ENCODE measurements at places on chromosomes 2 and 18.

DNA sequence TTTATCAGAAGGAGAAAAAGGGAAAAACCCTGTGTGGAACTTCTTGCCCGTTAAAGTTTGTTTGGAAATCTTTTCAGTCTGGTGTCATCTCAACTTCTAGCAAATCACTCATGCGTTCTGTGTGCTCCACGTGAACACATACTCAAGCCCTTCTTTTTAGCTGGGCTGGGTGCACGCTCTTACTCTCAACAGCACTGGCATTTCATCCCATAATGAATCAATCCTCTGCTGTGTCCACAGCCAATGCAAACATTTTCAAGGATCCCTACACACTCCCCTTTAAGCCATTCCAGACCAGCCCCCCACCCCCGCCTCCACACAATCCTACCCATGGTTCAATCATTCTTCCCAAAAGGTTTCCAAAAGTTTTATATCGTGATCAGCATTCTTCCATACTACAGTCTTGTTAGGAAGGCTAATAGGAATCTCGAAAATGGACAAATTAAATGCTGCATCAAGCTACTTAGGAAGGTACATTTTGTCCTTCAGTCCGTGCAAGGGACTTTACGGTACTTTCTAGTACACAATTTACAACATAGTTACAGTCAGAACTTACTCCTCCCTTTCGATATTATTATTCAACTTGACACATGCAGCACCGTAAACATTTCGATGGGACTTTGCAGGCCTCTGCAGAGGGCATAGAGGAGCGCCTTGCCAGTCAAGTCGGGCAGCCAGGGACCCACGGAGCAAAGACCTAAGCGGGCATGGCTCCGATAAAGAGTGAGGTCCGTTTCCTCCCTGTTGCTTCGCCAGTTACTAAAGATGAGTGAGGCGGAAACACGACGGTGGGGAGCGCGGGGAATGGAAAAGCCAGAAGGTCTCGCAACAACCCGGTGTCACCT, 1.4 kb downstream of the PTGR3 start:
- H3K27me3 ChIP-seq, result peaks cover 29% of the 10 kb centered on the region
- peaks cover 45% of the 10 kb centered on the region for H3K4me1 ChIP-seq
- H3K4me3 ChIP-seq, result peak overlapping the region; percentile 95
- DNase-seq, result peak; percentile 13

GRCh38 chr18:22935431-22935830, 2.3 kb downstream of the RBBP8 start:
- peaks cover 10% of the 10 kb centered on the region for H3K36me3 ChIP-seq
- DNase-seq, result no peak
- peak overlapping the region; percentile 90 for H3K27ac ChIP-seq
- peaks cover 18% of the 10 kb centered on the region for H3K4me1 ChIP-seq
- peaks cover 2% of the 10 kb centered on the region for H3K27me3 ChIP-seq

DNA sequence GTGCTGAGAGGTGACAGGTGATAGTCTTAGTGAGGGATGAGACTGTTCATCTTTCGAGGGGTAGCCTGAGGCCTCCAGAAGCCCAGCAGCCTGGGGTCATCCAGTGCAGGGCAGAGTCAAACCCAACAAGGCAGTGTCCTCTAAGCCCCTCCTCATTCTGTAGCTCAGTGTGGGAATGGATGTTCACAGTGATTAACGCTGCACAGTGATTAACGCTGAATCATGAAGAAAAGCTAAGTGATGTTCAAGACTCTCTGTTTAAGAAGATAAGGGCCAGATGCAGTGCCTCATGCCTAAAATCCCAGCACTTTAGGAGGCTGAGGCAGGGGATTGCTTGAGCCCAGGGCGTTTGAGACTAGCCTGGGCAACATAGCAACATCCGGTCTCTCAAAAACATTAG, 56.3 kb upstream of the LAPTM4A start:
- H3K27ac ChIP-seq, result no peak overlapping the region
- DNase-seq, result no peak
- H3K4me3 ChIP-seq, result no peak overlapping the region
- H3K4me1 ChIP-seq, result peaks cover 27% of the 10 kb centered on the region

DNA sequence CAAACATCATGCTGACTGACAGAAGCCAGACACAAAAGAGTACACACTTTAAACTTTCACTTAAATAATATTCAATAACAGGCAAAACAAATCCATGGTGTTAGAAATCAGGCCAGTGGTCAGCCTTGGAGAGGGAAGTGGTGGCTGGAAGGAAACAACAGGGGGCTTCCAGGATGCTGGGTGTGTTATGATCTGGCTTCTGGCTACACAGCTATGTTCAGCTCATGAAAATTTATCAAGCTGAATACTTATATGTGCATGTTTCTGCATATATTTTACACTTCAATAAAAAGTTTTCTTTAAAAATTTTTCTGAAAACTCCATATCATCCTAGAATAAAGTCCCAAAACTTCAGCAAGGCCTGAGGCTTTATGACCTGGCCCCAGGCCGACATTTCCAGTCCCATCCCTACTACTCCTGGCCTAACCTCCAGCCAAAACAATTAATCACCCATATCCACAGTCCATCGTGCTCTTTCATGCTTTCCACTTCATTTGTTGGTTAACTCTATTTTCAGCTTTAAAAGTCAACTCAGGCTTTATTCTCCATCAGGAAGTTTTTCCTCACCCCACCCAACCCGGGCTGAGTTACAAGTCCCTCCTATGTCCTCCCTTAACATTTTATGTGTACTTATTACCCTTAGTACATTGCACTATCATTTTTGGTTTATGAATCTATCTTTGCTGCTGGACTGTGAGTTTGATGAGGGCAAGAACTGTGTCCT, 27.9 kb upstream of the SPTBN1 start:
- DNase-seq, result no peak
- H3K27ac ChIP-seq, result peak overlapping the region; percentile 1
- H3K27me3 ChIP-seq, result peaks cover 6% of the 10 kb centered on the region
- peaks cover 58% of the 10 kb centered on the region for H3K4me1 ChIP-seq

- peaks cover 9% of the 10 kb centered on the region for H3K36me3 ChIP-seq
- peak; percentile 77 for DNase-seq
- peaks cover 18% of the 10 kb centered on the region for H3K4me1 ChIP-seq
These were observed 522 bp upstream of the ZNF407 start for GRCh38 chr18:74597034-74597661.

DNA sequence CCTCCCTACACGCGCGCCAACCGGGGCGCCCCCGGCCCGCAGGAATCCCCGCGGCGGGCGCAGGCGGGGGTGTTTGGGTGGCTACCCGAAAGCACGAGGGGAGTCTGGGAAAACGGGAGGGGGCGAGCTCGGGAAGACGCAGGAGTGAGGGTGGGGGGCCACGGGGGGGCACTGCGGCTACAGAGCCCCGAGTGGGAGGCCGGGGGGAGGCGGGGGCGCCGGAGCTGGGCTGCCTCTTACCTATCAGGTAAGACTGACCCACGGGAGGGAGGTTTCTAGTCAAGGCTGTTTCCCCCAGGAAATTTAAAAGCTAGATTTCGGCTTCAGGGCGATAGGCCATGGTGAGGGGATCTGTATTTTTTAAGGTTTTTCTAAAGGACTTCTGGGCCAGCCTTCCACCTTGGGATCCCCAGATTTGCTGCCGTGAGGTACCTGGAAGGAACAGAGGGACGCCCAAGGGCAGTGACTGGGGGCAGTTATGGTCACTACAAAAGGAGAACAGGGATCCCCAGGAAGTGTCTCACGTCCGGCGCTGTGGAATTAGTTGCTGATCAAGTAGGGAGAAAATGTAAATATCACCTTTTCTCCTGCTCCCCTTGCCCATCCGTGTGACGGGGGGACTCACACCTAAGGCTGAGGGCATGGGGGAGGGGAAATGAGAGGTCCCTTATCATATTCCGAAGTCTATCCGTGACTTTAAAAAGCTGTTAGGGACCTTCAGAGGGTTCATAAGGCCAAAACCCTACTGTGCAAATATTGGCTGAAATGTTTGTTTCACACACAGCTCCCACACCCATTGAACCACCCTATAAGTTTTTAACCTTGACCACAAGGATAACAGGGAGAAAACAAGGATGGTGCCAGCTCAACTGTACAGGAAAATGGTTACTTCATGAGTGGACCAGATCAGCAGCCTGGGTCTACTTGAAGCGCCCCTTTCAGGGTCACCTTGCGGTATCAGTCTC, 638 bp upstream of the IRS1 start:
- no peak for DNase-seq
- H3K4me1 ChIP-seq, result peaks cover 4% of the 10 kb centered on the region
- H3K27ac ChIP-seq, result peak overlapping the region; percentile 13
- H3K36me3 ChIP-seq, result no peaks in the 10 kb centered on the region
- H3K4me3 ChIP-seq, result peak overlapping the region; percentile 86
- peaks cover 7% of the 10 kb centered on the region for H3K27me3 ChIP-seq

DNA sequence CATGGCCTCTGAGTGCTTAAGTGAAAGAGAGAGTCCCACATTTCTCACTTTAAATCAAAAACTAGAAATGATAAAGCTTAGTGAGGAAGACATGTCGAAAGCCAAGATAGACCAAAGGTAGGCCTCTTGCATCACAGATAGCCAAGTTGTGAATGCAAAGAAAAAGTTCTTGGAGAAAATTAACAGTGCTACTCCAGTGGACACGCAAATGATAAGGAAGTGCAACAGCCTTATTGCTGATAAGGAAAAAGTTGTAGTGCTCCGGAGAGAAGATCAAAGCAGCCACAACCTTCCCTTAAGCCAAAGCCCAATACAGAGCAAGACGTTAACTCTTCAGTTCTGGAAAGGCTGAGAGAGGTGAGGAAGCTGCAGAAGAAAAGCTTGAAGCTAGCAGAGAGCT, 32.1 kb downstream of the PSMD1 start:
- H3K27ac ChIP-seq, result no peak overlapping the region
- no peak for DNase-seq
- peaks cover 43% of the 10 kb centered on the region for H3K36me3 ChIP-seq
- no peak overlapping the region for H3K4me3 ChIP-seq
- no peaks in the 10 kb centered on the region for H3K4me1 ChIP-seq

- H3K36me3 ChIP-seq, result peaks cover 31% of the 10 kb centered on the region
- no peak overlapping the region for H3K27ac ChIP-seq
- H3K4me3 ChIP-seq, result no peak overlapping the region
- H3K27me3 ChIP-seq, result peaks cover 7% of the 10 kb centered on the region
- H3K4me1 ChIP-seq, result peaks cover 13% of the 10 kb centered on the region
These were observed 10.6 kb upstream of the BIN1 start for GRCh38 chr2:127117603-127118002.

DNA sequence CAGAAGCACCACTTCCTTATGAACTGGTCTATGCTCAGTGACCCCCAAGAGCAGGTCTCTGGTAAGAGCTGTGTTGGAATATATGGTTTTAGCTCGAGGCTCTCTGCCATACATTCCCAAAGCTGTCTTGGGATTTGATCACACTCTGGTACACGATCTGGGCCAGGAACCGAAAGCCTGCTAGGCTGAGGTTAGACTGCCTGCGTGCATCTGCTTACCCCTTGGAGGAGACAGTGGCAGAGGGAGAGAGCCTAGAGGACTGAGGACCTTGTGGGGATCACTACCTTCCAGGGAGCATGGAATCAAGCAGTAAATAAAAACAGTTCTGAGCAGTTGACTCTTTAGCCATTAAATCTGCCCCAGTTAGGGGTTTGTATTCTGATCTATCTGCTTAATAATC, 63.7 kb downstream of the ZNF532 start:
- H3K27ac ChIP-seq, result no peak overlapping the region
- H3K4me3 ChIP-seq, result no peak overlapping the region
- H3K36me3 ChIP-seq, result peaks cover 29% of the 10 kb centered on the region
- H3K4me1 ChIP-seq, result peaks cover 31% of the 10 kb centered on the region
- DNase-seq, result no peak

DNA sequence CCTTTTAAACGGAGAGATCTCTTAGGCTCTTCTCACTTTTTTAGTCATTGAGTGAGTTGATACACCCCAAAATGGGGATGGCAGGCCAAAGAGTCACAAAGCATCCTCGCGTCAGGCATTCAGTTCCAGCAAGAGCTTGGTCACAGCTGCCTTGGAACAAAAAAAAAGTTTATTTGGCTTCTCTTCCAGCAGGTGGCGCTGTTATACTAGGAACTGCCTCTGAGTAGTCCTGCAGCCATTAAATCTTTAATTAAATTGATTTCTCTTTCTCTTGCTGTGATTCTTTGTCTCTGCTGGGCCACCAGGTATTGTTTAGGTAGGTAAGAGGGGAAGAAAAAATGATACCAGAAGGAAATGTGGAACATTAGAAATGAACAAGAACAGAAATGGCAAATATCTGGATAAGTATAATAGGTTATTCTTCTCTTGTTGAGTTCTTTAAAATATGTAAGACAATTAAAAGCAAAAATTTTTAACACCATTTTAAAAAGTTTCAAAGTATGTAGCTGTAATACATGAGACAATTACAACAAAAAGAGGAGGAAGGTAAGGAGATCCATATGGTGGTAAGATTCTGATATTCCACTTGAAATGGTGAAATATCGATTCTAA, 175.1 kb downstream of the GALNT1 start:
- H3K4me3 ChIP-seq, result no peak overlapping the region
- no peaks in the 10 kb centered on the region for H3K4me1 ChIP-seq
- H3K36me3 ChIP-seq, result peaks cover 4% of the 10 kb centered on the region
- peak; percentile 67 for DNase-seq

DNA sequence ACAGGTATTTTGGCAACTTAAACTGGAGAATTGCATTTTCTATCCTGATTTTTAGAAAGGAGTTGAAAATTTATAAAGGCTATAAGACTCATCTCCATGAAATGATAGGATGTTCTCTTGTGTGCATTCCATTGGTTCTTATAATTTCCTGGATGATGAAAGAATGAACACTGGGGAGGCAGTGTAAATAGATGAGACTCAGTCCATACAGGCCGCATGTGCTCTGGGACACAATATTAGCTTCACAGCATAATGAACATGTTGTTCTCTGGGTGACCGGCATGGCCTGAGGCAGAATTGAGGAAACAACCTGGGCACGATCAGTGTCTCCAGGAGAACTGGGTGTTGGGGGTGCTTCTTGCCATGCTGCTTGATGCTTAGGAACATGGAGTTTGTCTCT, 38.8 kb downstream of the AOX1 start:
- no peak for DNase-seq
- no peak overlapping the region for H3K4me3 ChIP-seq
- H3K36me3 ChIP-seq, result no peaks in the 10 kb centered on the region
- peaks cover 7% of the 10 kb centered on the region for H3K4me1 ChIP-seq

GRCh38 chr2:215499331-215499730, 63.5 kb upstream of the FN1 start:
- no peaks in the 10 kb centered on the region for H3K27me3 ChIP-seq
- H3K27ac ChIP-seq, result no peak overlapping the region
- H3K36me3 ChIP-seq, result no peaks in the 10 kb centered on the region
- H3K4me1 ChIP-seq, result no peaks in the 10 kb centered on the region
- no peak overlapping the region for H3K4me3 ChIP-seq
- no peak for DNase-seq

- no peak overlapping the region for H3K27ac ChIP-seq
- no peak overlapping the region for H3K4me3 ChIP-seq
- no peaks in the 10 kb centered on the region for H3K36me3 ChIP-seq
- H3K27me3 ChIP-seq, result peaks cover 2% of the 10 kb centered on the region
- no peak for DNase-seq
- peaks cover under 1% of the 10 kb centered on the region for H3K4me1 ChIP-seq
These were observed 74.5 kb downstream of the NEDD4L start for GRCh38 chr18:58118536-58118935.

DNA sequence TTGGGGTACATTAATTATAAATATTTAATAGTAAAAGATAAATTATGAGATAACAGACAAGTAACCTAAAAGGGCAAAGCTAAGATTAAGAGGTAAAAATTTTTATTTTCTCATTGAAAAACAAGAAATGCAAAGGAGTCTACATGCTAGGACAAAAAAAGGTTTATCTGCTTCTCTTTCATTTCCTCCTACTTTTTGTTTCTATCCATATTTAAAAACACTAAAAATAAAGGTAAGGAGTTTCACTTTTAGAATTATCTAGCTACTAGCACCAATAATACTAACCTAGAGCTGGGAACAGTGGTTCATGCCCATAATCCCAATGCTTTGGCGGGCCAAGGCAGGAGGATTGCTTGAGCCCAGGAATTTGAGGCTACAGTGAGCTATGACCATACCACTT, 1551.7 kb upstream of the SLC39A10 start:
- no peak overlapping the region for H3K27ac ChIP-seq
- DNase-seq, result no peak
- no peaks in the 10 kb centered on the region for H3K36me3 ChIP-seq
- no peaks in the 10 kb centered on the region for H3K4me1 ChIP-seq
- H3K4me3 ChIP-seq, result no peak overlapping the region
